Occipital lobe (tissue), 3 donors: ENCODE measurements at places on chromosomes 13 and 19.

DNA sequence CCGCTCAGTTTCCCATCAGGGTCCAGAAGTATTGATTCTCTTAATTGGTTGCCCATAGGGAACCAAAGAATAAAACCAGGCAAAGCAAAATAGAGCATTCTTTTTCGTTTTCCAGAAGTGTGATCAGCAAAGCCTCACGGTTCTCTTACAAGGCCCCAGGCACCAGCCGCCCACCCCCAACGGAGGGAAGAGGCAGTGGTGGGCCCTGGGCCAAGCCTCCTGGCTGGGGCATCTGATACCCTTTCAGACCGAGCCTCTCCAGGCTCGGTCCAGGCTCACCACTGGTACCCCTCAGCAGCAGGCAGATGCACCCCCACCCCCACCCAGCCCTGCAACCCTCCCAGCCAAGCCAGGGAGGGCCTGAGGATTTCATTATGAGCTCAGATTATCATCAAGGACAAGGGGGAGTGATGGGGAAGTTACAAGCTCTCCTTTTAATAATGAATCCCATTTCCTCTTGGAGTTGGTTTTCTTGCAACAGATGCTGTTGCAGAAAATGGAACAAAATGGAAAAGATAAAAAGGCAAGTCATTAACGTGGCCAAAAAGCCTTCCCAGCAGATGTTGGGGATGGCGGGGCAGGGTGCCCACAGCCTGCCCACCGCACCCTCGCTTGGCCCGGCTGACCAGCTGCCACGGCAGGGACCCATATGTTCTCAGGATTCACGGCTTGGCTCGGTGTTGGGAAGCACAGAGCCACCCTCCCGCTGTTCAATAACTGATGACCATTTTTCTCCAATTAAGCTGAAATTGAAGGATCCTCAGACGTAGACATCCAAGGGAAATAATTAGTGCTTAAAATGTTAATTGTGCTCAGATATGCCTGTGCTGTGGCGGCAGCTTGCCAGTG is 45.9 kb upstream of the KCTD15 start:
- no peak for DNase-seq

DNA sequence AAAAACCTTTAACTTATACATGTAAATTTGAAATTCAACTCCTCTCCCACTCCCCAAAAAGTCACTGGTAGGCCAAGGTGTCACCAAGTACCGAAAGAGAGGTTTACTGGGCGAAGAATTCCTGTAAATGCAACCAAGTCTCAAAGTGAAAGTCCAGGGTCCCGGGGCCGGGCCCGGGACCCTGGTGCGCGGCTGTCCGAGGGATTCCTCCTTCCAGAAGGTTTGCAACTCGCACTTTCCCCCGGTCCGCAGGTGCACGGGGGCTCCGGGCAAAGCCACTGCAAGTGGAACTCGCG is 1.1 kb downstream of the STK24 start:
- no peak for DNase-seq

- DNase-seq = no peak
Observed at GRCh38 chr13:105552078-105552477, 983.4 kb downstream of the EFNB2 start.

DNA sequence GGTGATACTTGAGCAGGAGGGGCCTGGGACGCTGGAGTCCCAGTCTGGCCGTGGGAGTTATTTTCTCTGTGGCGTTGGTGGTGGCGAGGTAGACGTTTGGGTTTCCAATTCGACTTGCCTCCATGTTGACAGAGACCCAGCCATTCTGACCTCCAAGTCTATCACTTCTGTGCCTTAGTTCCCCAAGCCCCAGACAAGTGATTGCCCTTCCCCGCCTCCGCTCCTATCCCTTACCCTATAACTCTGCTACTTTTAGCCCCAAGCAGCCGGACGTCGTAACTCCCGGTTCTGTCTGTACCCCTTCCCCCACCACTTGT is 549 bp downstream of the TIMM50 start:
- DNase-seq = no peak

DNA sequence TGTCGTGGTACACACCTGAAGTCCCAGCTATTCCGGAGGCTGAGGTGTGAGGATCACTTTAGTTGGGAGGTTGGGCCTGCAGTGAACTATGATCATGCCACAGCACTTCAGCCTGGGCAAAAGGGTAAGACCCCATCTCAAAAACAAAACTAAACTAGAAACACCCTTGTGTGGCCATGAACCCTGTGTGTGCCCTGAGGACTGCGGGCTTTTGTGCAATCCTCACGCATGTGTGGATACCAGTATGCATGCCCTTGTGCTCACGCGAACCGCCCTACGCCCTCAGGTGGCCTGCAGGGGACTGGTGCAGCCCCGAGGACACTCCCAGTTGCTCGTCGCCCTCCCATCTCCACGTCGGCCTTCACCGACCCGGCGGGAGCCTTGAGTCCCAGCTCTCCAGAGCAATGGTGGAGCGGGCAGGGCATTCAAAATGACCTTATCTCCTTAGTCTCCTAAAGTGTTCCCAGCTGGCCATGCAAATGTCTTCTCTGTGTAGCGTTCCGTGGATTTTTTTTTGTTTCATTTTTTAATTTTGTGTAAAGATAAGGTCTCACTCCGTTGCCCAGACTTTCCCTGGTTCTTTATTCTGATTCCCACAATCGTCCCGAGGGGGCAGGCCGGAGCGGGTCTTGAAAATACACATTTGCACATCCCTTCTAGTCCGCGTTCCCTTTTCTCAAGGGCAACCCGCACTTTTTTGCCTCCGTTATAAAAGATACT is 868 bp upstream of the EGLN2 start:
- no peak for DNase-seq

- DNase-seq = peak; percentile 17
Observed at GRCh38 chr13:113179374-113180230, 21.2 kb downstream of the PROZ start.

GRCh38 chr19:30036154-30037129 is 94.4 kb downstream of the URI1 start:
- no peak for DNase-seq

GRCh38 chr13:77338329-77338728 is 11.4 kb upstream of the MYCBP2 start:
- no peak for DNase-seq

GRCh38 chr13:35966024-35966423 is 165.2 kb downstream of the DCLK1 start:
- DNase-seq = no peak

- no peak for DNase-seq
Observed at GRCh38 chr13:75326173-75327134, 155.5 kb downstream of the TBC1D4 start.

- DNase-seq = no peak
Observed at GRCh38 chr19:646779-647565, 7.3 kb downstream of the FGF22 start.

DNA sequence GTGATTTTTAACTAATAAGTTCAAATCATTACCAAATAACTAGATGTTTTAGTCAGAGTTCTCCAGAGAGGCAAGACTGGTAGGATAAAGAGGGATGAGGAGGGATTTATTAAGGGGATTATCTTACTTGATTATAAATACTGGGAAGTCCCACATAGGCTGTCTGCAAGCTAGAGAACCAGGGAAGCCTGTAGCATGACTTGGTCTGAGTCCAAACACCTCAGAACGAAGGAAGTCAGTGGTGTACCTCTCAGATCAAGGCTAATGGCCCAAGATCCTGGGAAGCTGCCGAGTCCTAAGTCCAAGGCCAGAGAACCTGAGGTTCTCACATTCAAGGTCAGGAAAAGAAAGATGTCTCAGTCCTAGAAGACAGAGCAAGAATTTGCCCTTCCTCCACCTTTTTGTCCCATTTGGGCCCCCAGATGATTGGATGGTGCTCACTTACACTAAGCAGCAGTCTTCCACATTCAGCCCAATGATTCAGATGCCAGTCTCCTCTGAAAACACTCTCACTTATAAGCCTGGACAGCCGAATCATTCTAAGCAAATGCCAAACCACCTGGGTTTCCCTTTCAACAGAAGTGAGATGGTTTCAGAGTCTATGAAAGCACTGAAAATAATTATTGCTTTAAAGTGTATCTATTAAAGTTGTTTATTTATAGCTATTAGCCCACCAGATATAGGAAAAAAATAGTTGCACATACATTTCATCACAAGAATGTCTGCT is 1599.2 kb downstream of the OLFM4 start:
- DNase-seq = no peak

GRCh38 chr19:43553656-43554055 is 20.7 kb downstream of the ZNF575 start:
- DNase-seq = no peak

DNA sequence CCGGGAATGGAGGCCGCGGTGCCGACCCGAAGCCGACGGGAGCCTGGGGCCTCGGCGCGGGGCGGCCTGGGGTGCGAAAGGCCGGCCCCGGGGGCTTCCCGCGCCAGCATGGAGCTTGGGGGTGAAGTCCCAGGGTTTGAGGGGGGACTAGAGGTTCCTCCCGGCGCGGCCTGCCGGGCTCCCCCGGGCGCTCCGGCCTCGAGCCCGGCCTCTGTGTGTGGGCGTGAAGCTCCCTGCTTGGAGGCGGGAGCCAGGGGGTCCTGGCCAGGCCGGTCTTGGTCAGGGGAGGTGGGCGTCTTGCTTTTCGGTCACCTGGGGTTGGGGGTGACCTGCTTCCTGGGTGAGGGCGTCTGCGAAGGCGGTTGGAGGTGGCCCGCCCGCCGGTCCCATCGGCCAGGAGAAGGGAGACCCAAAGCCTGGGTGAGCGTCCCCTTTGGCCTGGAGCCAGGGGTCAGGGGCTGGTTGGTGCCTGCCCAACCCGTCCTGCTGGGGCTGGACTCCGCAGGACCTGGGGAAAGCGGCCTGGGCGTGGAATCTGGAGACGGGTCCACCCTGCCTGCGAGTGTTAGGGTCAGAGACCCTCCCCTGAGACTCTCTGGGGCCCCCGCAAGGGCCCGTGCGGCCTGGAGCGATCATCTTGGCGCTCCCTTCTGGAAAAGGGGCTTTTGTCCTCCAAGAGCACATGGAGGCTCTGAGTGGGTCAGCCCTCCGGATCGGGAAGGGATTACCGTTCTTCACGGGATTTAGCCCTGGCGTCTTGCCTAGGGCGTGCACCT is 535 bp downstream of the BSG start:
- DNase-seq = no peak

- no peak for DNase-seq
Observed at GRCh38 chr19:6287269-6287885, 7.6 kb upstream of the MLLT1 start.

DNA sequence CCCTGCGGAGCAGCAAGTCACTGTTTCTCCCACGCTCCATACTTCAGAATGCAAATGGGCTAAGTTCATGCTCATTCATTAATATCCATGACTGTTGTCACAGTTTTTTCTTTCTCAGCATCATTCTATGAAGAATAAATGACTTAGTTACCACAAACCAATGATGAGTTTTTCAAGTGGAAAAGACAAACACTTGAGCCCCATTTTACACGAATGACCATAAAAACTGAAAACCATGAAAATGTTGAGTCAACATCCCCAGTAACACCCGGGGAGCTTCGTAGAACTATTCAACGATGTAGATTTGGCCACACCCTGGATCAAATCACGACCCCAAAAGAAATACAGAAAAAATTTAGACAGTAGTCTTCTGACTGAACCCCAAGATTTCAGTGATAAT is 99.8 kb upstream of the GJB6 start:
- DNase-seq = no peak

DNA sequence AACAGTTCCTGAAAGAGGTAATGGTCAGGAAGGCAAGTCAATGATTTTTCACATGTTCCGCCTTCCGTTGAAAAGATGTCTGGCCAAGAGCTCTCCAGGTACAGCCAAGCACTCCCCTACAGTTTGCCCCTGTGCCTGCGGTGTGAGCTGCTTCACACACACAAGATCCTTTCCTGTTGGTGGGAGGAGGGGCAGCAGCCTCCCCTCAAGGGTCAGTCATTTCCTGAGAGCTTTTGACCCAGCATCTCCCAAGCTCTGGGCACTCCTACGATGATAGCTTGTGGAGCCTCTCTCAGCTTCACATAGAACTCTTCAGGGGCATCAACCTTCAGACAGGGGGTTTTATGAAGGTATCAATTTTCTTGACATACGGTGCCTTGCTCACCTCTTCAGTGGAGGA is 86.9 kb downstream of the DOCK9 start:
- DNase-seq = no peak

DNA sequence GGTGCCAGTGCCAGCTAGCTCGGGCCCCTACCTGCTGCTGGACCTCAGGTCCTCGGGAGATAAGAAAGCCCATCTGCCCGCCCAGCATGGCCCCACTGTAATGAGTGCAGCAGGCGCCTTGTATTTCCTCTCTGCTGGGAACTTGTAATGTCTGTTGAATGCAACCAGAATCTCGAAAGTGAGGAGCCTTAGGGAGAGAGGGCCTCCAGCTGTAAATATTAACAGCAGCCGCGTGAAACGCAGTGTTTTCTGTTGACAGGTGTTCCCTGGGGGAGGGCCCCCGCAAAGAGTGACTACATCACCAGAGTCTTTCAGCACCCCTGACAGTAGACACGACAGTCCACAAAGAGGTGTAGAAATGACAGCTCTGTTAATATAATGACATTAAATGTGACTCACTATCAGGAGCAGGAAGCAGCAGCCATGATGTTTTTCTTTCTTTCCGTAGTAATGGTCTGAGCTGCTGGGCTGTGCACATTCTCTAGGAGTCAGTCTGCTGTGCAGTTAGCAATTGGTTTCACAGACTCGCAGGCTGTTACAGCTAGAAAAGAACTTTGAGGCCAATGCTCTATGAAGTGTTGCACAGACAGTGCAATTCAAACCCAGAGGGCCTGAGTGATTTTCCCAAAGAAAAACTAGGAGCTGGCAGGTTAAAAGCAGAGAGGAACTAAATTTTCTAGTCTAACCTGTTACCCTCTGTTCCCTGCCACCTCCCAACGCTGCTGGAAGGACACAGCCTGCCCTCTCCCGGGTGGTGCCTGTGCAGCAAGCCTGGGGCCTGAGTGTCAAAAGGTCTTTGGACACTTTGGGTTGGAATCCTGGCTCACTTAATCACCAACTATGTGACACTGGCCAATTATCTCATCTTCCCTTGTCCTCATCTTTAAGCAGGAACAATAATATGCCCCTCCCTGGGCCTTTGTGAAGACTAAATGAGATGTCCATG is 58.6 kb upstream of the WASF3 start:
- no peak for DNase-seq

DNA sequence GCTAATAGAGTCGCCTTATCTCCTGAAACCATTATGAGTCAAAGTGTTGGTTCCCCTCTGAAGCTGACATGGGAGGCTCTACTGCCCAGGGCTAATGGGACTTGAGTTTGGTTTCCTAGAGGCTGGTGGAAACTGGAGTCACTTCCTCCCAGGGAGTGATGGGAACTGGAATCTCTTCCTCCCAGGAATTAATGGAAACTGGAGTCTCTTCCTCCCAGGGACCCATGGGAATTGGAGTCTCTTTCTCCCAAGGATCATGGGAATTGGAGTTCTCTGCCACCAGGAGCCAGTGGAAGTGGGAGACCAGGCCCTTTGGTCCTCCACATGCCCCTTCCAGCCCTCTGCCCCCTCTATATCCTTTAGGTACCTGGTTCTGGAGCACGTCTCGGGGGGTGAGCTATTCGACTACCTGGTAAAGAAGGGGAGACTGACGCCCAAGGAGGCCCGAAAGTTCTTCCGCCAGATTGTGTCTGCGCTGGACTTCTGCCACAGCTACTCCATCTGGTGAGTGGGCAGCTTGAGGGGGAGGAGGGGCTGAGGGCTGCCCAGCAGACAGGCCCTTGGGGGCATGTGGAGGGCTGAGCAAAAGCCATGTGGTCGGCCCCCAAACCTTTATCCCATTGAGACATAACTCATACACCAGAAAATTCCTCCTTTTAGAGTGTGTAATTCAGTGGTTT is 5.5 kb downstream of the BRSK1 start:
- no peak for DNase-seq

GRCh38 chr13:93714171-93714570 is 487.6 kb downstream of the GPC6 start:
- no peak for DNase-seq

GRCh38 chr13:73254827-73255226 is 196.0 kb downstream of the KLF5 start:
- DNase-seq = no peak

- DNase-seq = no peak
Observed at GRCh38 chr19:6723738-6724137, 3.3 kb upstream of the C3 start.
